ENCODE measurements at places on chromosomes 6 and 20.

DNA sequence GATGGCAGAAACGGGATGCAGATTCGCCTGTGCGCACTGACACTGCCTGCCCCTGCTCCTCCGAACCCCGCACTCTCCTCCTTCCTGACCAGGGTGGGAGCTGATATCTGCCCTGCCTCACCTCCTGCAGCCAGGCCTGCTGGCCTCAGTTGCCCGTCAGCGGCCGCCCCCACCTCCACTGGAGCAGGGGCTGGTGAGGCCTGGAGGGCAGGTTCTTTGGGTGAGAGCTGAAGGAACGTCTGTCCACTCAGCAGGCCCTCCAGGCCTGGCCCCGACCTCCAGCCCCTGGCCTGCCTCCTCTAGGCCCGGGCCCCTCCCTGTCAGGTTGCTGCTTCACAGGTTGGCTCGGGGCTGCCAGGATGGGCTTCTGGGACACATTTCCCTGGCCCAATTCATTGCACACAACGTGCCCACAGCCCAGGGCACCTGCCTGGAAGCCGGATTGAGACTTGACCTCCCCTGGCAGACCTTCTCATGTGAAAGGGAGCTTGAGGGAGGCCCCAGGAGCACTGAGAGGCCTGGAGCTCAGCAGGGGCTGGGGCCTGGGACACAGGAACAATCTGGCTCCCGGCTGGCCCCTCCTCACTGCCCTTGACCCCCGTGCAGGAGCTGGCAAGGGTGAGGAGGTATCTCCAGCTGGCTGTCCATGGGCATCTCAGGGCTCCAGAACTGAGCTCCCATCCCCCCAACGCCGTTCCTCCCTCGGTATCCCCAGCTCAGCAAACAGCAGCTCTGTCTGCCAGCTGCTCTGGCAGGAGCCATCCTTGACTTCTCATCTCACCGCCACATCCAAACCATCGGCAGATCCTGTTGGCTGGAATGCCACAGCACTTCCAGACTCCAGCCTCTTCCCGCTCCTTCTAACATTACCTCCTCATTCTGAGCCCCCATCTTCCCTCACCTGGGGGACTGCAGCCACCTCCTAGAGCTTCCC, 39.5 kb downstream of the SPDEF start:
- DNase-seq = no peak

- no peak for DNase-seq
Measured at GRCh38 chr6:155270561-155271091, 6.8 kb downstream of the CLDN20 start.

DNA sequence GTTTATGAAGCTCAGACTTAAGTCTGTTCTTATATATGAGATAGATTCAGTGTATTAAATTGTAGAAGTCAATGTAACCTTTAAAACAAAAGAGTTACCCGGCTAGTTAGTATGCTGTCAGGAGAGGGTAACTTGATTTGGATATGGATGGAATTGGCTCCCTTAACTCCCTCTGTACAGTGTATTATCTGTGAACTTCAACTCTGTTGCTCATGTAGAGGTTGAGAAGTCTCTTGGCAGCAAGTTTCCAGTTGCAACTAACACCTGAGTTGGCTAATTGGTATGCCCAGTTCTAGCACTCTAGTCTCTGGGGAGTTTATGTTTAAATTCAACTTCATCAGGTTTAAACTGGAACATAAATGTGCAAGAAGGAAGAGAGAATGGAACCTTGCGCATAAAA, 111.0 kb downstream of the NCOA3 start:
- no peak for DNase-seq

GRCh38 chr20:54188132-54188849, 14.5 kb upstream of the CYP24A1 start:
- DNase-seq = no peak

DNA sequence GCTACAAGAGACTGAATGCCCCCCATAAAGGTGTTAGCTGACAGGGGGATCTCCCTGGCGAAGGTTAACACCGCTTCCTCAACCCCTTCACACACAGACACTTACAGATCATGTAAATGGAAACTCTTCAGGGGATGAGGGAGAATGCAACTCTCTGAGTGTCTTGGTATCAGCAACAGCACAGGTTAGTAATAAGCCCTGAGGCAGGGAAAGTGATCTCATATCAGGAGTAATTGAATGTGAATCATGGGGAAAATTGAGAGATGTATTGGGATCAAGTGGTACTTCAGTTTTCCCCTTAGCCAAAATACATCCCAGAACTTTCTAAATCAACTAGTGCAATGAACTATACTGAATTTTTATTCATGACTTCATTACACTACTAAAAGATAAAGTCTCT, 23.8 kb downstream of the OR2J3 start:
- no peak for DNase-seq

DNA sequence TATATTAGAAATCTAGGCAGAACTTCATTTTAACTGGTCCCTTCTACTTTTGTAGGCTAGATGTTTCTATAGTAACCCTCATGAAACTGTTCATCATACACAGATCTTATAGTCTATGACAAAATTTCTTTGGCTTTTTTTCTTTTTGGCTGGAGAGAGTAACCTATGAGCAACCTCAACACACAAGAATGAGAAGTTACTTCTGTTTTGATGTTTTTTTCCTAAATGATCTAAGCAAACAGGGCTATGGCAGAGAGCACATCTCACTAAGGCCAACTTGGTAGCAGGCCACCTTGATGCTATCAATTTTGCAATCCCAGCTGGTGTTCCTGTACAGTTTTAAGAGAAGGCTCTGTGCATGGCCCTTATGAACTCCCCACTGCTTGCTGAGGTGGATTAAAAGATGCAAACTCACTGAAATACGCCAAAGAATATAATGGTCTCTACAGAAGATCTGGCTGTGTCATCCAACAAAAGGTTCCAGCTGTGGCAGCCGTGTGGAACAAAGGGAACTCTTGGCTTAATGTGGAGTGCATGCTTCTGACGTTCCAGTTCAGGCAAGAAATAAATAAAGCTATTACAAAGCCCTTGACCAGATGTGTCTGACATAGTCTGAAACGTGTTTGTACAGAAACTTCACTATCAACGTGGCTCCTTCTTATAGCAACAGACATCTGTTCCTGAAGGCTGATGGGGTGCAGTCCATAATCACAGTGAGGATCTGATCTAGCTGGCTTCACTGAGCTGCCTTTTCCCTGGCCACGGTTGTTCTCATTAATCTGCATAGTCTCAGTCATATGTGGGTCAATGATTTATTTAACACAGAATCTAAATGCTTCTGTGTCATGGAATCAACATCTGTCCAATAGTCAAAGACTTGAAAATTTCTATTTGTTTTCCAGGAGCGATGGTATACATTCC, 481.1 kb downstream of the BMP2 start:
- no peak for DNase-seq

DNA sequence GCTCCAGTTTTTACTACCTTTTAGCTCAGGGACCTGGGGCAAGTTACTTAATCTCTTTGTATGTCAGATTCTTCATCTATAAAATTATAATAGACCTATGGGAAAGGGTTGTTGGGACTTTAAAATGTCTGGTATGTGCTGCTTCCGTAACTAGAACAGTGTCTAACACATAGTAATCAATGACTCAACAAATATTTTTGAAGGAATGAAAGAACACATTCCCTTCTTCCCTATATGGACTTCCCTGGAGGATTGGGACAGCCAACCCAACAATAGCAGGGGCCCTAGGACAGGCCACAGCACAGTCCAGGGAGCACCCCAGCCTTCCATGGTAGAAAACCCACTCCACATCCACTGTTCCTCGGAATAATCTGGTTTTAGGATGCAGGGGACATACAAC, 50.7 kb upstream of the TPD52L1 start:
- no peak for DNase-seq

DNA sequence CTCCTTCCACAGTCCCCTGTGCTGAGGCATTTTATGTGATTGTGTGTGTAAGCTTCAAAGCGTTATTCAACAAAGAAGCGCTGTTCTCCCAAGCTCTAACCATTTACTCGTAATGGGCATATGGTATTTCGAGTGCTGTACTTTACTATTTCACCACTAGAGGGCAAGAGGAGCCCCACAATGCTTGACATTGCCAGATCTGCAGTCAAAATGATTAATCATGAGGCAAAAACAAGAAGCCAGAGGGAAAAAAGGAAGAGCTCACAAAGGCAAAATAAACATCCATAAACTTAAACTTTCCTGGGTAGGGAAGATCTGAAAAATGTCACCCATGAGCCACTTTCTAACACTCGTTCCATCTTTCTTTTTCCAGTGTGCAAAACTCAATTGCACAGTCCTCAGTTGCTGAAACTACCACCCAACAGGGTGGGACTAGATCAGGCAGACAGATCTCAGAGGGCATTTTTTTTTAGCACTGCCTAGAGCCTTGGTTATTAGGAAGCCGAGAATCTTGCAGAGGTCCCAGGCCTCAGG, 215.0 kb upstream of the PLCB4 start:
- DNase-seq = no peak

DNA sequence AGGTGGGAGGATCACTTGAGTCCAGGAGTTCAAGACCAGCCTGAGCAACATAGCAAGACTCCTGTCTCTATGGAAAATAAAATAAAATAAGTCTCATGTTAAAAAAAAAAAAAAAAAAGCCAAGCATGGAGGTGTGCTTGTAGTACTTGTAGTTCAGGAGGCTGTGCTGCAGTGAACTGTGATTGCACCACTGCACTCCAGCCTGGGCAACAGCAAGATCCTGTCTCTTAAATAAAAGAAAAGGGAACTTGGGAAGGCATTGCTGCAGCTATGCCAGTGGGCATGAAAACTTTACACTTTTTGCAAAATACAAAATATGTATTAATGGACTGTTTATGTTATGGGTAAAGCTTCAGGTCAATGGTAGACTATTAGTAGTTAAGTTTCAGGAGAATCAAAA, 37.5 kb upstream of the REV3L start:
- DNase-seq = no peak

DNA sequence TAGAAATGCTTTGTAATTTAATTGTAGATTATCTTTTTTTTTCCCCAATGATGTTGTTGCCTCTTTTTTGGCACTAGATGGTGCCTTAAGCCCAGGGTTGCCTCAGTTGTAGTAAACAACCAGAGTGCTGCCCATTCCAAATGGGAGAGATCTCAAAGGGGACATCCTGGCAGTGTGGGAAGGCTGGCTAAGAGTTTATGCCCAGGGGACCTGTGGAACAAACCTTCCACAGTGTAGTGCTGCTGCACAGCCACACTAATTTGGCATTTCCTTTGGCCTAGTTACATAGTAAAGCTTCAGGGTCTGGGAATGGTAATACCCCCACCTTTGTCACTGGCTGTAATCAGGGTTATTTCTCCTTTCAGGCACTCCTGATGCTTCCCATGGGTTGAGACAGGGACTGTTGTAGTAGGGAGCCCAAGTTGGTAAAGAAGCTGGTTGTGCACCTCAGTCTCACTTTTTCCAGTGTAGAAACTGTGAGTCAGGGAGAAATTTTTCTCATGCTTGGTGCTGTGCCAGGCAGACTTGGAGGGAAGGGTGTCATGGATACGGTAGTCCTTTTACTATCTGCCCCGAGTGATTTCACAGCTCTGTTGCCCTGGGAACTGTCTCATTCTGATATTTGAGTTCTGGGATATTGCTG, 177.8 kb upstream of the ECI2 start:
- DNase-seq = no peak

- DNase-seq = no peak
Measured at GRCh38 chr6:110366975-110367374, 8.8 kb upstream of the METTL24 start.

DNA sequence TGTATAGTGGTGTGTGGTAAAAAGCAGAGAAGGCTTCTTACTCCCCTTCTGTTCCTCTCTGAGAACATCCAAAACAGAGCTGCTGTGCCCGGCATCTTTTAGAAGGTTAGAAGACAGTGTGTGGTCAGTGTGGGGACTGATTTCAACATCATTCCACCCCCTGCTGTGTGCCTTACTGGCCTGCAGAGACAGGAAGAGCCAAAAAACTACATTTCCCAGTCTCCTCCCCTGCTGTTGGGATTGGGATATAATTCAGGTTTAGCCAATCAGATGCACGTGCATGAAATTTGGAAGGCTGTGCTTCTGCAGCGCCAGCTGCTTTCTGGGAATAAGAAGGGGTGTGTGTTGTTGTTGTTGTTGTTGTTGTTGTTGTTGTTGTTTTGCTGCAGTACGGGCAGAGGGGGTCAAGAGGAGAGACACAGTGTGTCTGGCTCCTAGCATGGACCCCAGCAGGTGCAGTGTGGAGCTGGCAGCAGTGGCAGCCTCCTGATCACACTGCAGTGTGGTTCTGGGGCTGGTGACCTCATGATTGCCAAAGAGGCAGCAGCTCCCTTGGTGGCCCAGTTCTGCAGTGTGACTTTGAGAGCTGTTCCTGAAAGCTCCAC, 74.7 kb downstream of the MRPL14 start:
- no peak for DNase-seq

DNA sequence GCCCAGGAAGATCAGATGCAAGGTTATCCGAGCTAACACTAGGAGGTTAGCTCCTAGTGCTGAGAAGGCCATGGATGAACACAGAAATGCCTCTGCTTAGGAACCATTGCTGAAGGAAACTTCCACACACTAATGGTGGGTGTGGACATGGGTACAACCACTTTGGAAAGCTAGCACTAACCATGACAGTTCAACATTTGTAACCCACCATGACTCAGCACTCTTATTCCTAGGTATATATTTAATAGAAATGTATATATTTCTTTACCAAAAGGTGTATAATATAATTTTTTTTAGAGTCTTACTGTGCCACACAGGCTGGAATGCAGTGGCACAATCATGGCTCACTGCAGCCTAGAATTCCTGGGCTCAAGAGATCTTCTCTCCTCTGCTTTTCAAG, 85.3 kb upstream of the BTBD3 start:
- DNase-seq = no peak

GRCh38 chr20:64064145-64064698, 1.2 kb downstream of the TCEA2 start:
- DNase-seq = no peak

GRCh38 chr6:111068109-111068865, 19.0 kb upstream of the SLC16A10 start:
- no peak for DNase-seq

DNA sequence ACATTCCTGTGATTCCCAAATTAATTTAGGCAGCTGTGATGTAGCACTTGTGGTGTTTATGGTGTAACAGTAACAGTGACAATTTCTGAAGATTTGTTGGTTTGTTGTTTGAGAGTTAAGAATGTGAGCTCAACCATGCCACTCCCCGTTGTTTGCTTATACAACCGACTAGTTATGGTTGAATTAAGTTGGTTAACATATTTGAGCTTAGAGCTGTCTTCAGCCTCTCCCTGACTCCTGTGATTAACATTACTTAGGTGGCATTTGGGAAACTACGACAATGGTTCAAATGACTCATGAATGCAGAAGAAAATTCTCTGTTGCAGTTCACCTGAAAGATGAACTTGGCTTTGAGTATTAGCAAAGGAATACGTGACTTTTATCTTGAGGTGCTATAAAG, 35.9 kb upstream of the PRL start:
- DNase-seq = no peak

- DNase-seq = no peak
Measured at GRCh38 chr6:96725296-96725695, 112.0 kb downstream of the GPR63 start.

- DNase-seq = no peak
Measured at GRCh38 chr6:147540075-147540474, 31.6 kb downstream of the SAMD5 start.

- no peak for DNase-seq
Measured at GRCh38 chr20:49675368-49676151, 38.1 kb downstream of the B4GALT5 start.
